ENCODE measurements at places on chromosomes 1 and 21. TPM values are rescaled to one million over a fixed set of nuclear protein-coding genes. Genes with fewer than 3 reads are reported as not detected.

DNA sequence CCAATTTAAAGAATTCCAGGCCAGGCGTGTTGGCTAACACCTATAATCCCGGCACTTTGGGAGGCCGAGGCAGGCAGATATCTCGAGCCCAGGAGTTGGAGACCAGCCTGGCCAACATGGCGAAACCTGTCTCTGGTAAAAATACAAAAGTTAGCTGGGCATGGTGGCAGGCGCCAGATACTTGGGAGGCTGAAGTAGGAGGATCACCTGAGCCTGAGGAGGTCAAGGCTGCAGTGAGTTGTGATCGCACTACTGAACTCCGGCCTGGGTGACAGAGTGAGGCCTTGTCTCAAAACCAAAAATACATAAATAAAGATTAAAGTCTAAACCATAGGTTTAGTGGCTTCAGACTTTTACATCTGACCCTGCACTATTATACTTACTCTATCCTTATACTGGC, 32.4 kb downstream of the BTG3 start:
- no peak for DNase-seq

DNA sequence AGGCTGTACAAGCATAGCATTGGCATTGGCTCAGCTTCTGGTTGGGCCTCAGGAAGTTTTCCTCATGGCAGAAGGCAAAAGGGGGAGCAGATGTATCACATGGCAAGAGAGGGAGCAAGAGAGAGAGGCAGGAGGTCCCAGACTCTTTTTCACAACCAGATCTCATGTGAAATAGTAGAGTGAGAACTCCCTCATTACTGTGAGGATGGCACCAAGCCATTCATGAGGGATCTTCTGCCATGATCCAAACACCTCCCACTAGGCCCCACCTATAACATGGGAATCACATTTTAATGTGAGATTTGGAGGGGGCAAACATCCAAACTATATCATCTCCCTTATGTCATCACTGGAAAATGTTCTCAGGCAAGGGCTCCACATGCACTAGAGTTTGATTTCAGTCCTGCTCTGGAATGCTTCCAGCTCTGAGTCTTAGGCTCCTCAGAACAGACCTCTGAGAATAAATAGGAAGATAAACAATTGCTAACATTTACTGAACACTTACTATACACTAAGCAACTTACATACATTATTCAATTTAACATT, 39.4 kb upstream of the VTCN1 start:
- DNase-seq: no peak

GPR25 gene
- total RNA-seq: not detected

GRCh38 chr1:10128101-10128765, 82.1 kb upstream of the KIF1B start:
- DNase-seq: no peak

C1orf115 gene
- 0.54 TPM for total RNA-seq

GRCh38 chr1:228152097-228152917, 2.6 kb downstream of the GJC2 start:
- DNase-seq: no peak

LCK gene
- total RNA-seq: 0.12 TPM

DNA sequence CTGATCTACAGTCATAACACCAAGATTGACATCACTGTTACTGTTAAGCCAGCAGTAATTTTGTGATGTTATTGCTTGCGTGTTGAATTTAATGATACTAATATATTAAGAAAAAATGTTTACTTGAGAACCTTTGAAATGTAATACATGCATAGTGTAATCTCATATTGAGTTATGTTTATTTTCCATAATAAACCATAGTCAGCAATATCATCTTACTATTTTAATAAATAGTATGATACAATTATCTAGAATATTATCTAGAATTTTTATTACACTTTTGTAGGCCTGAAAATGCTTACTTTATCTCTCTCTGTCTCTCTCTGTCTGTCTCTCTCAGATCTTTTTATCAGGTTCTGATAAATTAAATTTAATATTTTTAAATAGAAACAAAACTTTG, 843.1 kb downstream of the KCNT2 start:
- no peak for DNase-seq

DNA sequence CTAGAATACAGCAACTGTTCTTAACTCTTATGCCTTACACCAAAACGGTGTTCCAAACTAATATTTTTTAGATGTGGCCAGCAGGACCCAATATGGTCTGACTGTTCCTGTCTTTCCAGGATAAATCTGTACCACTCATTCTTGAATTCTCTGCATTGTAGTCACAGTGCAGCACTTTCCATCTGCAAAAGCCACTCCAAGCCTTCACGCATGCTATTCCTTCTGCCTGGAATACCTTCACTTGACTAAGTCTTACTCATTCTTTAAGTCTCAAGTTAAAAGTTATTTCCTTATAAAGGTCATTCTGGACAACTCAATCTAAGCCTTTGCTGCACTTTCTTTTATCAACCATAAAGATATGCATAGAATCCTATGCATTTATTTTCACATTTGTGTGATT, 1194.5 kb downstream of the PLA2G4A start:
- peak; percentile 50 for DNase-seq

DNA sequence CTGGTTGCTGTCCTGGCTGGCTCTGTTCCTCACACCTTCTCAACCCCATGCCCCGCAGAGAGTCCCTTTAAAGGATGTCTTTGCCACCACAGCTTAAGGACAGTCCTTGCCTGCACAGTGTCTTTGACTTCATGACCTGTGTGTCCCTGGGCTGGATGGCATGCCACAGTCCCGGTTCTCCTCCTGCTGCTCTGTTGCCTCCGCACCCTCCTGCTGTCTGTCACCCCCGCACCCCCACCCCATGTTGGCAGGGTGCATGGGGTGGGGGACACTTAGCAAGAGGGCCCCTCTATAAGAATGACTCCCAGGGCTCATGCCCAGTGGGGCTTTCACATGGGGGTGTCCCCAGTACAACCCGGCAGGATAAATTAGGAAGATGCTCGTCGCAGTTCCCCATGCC, 41.6 kb upstream of the PADI1 start:
- no peak for DNase-seq

GRCh38 chr1:161054805-161055204, 9.0 kb upstream of the USF1 start:
- DNase-seq: no peak

GRCh38 chr1:70906800-70907199, 140.8 kb downstream of the PTGER3 start:
- DNase-seq: no peak

- no peak for DNase-seq
Observed at GRCh38 chr1:17397910-17398695, 26.1 kb downstream of the PADI6 start.

GRCh38 chr1:41097105-41097504, 75.6 kb upstream of the SLFNL1 start:
- no peak for DNase-seq

DNA sequence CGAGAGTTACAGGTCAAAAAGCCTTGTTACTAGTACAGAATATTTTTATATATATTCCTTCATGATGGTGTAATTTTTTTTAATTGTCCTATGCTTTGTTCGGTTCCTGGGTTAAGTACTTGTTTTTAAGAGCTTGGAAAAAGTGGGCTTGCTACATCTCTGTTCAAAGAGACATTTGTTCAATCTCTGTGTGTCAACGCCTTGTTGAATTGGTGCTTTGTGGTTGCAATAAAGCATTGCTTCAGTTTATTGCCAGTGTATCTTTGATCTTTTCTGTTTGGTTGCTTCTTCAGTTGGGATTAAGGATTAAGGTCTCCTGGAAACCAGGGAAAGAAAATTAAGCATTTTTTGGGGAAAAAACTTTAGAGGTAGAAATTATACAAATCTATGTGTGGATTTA, 47.7 kb upstream of the DNASE2B start:
- DNase-seq: no peak

CCDC24 gene
- 10.6 TPM for total RNA-seq

- no peak for DNase-seq
Observed at GRCh38 chr1:48540587-48540986, 68.6 kb upstream of the SPATA6 start.

SNX7 gene
- total RNA-seq: 62.8 TPM

DNA sequence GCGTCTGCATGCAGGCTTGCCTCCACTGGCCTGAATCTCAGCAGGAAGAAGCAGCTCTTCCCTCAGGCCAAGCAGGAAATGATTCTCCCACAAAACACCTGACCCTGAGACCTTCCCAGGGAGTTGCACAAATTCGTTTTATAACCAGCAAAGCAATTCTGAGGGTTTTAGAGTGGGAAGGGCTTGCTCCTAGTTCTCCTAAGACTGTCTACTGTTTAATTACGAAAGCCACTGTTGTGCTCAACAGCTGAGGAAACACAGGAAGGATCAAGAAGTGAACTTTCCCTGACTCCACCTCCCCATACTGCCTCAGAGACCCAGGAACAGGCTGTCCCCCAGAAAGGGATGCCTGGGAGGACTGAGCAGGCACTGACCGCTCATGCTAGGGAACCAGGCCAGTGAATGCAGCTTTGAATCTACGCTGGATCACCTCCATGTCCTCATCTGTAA, 37.0 kb upstream of the PUM1 start:
- peak; percentile 95 for DNase-seq

DNA sequence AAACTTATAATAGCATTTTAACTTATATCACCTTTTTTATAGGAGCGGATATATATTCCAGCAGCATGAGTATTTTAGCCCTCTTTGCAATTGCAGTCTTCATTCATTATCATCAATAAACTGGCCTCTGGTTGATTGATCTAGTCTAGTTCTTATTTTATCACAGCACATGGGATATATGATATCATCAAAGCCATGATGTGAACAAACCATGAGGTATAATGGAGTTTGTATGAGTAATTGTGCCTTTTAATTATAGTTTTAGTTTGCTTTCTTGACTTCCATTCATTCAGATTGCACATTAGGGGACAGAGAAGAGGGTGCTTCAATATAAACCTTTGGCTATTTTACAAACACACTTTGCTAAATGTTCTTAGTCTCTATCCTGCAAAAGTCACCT, 3.5 kb upstream of the UBR4 start:
- no peak for DNase-seq

GRCh38 chr1:17265162-17265561, 16.3 kb downstream of the PADI3 start:
- DNase-seq: peak; percentile 67

HAX1 gene
- 123 TPM for total RNA-seq

EPHB2 gene
- total RNA-seq: 26.7 TPM

DNA sequence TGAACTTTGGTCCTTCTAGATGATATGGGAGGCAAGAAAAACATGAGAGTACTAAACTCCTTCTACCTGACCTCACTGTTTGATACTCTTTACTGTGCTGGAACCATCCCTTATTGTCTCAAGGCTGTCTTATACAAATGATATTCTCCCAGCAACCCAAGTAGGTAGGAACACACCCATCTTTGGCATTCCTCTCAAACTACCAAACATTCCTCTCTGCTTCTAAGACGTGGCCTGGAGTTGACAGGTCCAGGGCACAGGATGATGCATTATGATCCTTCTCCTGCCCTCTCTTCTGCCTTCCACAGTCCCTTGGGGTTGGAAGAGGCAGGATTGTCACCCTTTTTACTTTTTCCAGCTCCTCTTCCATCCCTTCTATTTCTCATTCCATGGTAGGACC, 90.5 kb downstream of the SPATA17 start:
- no peak for DNase-seq

- no peak for DNase-seq
Observed at GRCh38 chr1:183879966-183880365, 75.0 kb downstream of the RGL1 start.

- DNase-seq: no peak
Observed at GRCh38 chr1:37040261-37040660, 5.9 kb upstream of the GRIK3 start.

CADM3 gene
- 0.47 TPM for total RNA-seq

LCA5L gene
- total RNA-seq: 0.30 TPM

FMO3 gene
- 0.10 TPM for total RNA-seq

- DNase-seq: no peak
Observed at GRCh38 chr1:225479996-225480720, 52.3 kb upstream of the LBR start.

DNA sequence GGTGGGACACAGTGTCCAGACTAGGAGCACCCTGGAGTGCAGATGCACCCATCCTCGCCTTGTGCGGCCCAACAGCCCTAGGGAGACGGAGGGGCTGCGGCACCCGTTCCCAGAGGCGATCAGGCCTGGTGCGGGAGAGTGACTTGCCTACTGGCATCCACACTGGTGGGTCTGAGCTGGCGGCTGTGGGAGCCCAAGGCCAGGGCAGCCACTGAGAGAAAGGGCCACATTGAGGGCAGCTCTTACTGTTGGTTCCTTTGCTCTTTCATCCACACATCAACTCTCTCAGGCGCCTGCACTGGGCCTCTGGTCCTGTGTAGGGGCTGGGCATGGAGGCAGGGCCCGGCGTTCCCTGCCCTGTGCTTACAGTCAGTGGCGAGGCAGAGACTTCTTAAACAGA, 8.6 kb downstream of the PODN start:
- DNase-seq: no peak

- DNase-seq: no peak
Observed at GRCh38 chr1:113895961-113896360, 8.6 kb upstream of the BCL2L15 start.

- DNase-seq: no peak
Observed at GRCh38 chr1:169346036-169346589, 21.5 kb downstream of the NME7 start.

RCSD1 gene
- 0.81 TPM for total RNA-seq

- DNase-seq: peak; percentile 86
Observed at GRCh38 chr1:24191860-24192259, 4.8 kb upstream of the IFNLR1 start.

- no peak for DNase-seq
Observed at GRCh38 chr1:3386205-3387002, 68.1 kb upstream of the ARHGEF16 start.

GRCh38 chr21:36260030-36260787, 59.8 kb upstream of the MORC3 start:
- peak; percentile 81 for DNase-seq

HCN3 gene
- 1.7 TPM for total RNA-seq

DNA sequence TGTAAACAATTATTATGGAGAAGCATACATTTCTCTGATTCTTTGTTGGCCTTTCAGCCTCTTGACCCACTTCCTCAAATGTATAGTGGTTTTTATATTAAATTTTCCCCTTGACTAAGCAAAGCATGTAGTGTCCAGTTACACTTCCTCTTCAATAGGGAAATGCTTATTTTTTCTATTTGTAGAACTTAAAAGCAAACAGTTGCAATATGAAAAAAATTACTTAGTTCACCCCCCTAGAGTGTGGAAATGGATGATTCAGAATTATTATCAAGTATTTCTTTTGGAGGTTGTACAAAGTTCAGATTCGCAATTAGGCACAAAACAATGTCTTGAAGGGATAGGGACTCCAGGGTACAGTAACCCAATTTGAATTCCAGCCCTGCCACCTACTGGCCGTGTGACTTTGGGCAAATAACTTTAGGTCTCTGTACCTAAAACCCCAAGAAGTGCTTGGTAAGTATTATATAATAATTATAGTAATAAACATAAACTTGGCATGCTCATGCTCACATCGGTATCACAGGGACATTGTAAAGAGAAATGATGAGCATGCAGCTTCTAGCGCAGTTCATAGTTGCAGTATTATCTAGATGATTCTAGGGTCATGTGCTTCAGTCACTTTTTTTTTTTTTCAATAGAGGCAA, 28.6 kb upstream of the IFNGR2 start:
- peak; percentile 68 for DNase-seq

TTLL10 gene
- total RNA-seq: not detected

ARHGEF16 gene
- 0.59 TPM for total RNA-seq

GRCh38 chr21:25334046-25334730, 273.1 kb downstream of the MRPL39 start:
- DNase-seq: peak; percentile 64

IFI44 gene
- total RNA-seq: 536 TPM

Data from M059J (cell line).